Cortex of kidney (tissue), 1 donor: ENCODE measurements at places on chromosomes 6 and 20.

DNA sequence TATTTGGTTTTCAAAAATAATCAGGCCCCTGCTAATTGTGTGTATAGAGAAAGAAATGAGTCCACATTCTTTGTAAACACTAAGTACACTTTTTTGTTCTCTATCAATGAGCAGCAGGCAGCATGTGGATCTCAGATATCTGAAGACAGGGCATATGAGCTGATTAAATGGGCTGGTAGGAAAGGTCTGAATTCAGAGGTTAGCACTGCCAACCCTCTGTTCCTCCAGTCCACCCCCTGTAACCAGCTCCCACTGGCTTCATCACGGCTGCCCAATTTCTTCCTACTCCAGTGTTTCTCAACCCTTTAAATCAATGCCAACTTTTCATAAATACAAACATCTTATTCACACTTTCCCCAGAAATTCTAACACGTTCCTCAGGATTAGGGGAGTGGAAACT is 128.5 kb downstream of the TPBG start:
- no peak for DNase-seq

- DNase-seq, result no peak
Measured at GRCh38 chr6:7882505-7883257, 27.9 kb downstream of the TXNDC5 start.

GRCh38 chr6:16730738-16731477 is 30.4 kb downstream of the ATXN1 start:
- no peak for DNase-seq

GRCh38 chr6:4975506-4975905 is 28.3 kb downstream of the RPP40 start:
- DNase-seq, result no peak

DNA sequence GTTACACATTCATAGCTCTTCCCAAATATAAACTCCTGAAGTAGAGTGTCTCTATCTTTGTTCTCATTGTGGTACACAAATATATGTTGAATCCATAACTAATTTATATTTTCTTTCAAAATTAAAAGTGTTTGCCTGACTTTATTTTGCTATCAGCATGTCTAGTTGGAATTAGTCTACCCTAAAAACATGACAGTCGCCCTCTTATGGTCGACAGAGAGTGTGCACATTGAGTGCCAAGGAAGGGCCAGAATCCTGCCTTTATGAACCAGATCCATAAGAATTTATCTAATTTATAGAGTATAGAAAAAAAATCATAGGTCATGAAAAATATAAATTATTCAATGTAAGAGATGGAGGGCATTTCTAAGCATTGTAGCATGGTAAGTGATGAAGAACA is 12.3 kb upstream of the DEFB112 start:
- DNase-seq, result no peak

DNA sequence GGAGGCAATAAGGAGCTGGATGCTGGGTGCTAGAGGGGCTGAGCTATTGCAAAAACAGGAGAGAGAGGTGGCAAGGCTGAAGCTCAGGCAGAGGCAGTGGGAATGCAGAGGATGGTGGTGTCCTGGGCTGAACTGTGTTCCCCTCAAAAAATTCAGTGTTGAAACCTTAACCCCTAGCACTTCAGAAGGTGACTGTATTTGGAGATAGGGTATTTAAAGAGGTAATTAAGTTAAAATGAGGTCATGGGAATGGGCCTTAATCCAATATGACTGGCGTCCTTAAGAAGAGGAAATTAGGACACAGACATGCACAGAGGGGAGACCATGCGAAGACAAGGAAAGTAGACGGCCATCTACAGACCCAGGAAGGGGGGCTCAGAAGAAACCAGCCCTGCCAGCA is 11.5 kb upstream of the MMP9 start:
- DNase-seq, result no peak

DNA sequence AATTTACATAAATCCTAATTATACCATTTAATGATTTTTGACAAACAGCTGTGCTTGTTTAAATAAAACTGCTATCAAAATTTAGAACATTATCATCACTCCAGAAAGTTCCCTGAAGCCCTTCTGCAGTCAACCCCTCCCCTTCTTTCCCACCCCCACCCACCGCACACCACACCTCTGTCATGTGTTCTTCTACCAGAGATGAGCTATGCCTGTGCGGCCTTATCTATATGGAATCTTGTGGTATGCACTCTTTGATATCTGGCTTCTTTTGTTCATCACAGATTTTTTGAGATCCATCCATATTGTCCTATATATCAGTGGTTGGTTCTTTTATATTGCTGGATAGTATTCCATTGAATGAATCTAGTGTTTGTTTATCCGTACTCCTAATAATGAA is 7.2 kb downstream of the MYLIP start:
- DNase-seq, result no peak

GRCh38 chr6:80439721-80440470 is 333.4 kb downstream of the BCKDHB start:
- no peak for DNase-seq

GRCh38 chr6:163400509-163400908 is 14.0 kb upstream of the QKI start:
- no peak for DNase-seq

DNA sequence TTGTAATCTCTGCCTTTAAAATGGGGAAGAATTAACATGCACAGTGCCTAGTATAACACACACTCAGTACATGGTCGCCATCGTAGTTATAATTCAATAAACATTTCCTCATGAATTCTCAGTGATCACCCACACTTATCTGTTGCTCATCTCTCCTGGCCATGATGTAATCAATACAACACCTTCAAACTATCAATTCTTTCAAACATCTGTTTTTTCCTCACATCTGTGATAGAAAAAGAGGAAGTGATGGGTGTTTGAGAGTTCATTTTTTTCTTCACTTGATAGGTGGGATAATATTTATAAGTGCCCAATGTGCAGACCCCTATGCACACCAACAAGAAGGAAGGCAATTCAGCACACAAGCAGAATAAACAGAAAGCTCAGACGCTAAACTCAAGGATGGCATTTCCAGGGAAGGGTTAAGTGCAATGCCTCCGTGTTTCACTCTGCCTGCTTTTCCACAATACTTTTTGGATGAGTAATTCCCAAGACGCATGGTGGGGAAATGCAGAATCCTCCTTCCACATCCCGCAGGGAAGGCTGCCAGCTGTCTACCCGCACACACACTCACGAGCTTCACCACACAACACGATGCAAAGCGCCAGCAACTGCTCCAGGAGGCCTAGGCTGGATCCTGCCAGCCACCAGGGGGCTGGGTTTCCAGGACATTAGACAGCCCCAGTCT is 100.3 kb downstream of the GMPR start:
- DNase-seq, result no peak

- no peak for DNase-seq
Measured at GRCh38 chr6:71345476-71346333, 57.1 kb downstream of the OGFRL1 start.

- DNase-seq, result no peak
Measured at GRCh38 chr6:7542065-7542873, 798 bp downstream of the DSP start.

GRCh38 chr6:11616200-11616611 is 78.7 kb downstream of the TMEM170B start:
- DNase-seq, result no peak

DNA sequence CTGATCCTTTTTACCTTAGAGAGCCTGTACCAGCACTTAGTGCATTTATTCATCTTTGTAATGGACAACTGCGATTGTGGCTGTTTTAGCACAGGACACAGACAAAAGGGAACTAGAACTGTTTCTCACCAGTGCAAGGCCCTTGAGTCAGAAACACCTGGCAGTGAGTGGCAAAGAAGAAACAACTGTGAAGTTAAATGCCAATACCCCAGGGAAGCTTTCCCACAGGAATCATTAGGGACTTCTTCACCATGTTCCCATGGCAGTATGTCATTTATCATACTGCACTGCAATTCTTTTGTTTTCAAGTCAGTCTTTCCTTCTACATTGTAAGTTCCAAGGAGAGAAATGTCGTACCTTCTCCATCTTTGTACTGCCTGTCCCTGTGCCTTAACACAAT is 28.6 kb upstream of the CDYL start:
- DNase-seq, result no peak

DNA sequence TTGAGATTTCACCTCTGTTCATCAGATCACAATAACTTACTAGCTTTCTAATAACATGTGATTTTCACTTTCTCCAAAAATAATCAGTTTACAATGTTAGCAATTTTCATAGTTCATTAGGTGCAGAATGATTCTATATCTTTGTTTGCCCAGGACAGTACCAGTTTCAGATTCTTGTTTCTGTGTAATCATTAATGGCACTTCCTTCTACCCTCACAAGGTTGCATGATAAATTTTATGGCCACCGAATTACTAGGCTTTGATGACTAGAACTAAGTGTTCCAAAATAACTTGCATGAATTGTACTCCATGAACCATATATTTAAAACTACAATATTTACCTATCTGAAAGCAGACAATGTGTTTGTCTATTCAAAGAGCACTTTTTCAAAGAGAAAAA is 442.3 kb downstream of the EPHA7 start:
- DNase-seq, result no peak

GRCh38 chr6:138025528-138025978 is 81.7 kb downstream of the PERP start:
- no peak for DNase-seq

DNA sequence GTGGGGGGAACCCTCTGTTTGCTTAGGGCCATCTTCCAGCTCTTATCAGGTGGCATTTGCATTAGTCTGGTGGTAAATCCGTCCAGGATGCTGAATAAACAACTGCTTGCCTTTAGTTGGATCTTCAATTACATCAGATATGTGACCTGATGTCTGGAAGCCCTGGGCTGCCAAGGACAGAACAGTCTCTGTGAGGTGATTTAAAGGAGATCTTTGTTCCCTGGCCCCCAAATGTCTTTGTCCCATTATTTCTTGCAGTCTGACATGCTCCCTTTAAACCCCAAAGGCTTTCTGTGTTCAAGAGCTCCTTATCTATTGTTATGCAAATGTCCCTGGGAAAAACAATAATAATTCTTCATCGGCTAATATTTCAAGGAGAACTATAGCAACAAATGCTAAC is 84.6 kb upstream of the SPTLC3 start:
- DNase-seq, result no peak

DNA sequence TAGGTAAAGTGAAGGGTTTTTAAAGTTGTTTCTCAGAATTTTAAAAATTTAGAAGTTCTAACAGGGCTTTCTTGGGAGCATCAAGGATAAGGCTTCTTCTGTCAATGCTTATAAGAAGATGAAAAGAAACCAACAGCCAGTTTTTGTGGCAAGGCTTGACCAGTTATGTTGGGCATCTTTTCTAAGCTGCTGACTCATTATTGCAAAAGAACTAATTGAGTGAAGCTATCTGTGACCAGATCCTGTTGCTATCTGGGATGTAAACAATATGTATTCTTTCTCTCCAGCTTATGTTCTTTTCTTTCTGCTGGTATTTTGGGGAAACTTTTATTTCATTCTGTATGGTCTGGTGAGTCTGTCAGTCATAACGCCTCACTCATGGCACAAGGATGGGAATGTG is 643.8 kb downstream of the HDGFL1 start:
- no peak for DNase-seq

DNA sequence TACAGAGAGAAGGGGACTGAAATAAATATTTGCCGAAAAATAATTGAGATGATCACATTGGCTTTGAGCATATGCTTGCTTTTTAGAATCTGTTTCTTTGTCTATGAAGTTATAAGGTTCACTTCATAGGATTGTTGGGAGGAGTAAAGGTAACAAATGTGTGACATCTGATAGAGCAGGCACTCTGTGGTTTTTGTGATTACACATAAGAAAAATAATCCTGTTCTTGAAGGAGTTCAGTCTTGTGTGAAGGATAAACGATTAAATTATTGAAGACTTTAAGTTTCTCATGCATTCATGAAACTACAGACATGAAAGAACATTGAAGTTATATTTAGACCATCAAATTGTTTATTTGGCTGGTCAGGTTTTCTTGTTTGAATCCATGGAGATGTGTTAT is 45.0 kb downstream of the QKI start:
- DNase-seq, result no peak

DNA sequence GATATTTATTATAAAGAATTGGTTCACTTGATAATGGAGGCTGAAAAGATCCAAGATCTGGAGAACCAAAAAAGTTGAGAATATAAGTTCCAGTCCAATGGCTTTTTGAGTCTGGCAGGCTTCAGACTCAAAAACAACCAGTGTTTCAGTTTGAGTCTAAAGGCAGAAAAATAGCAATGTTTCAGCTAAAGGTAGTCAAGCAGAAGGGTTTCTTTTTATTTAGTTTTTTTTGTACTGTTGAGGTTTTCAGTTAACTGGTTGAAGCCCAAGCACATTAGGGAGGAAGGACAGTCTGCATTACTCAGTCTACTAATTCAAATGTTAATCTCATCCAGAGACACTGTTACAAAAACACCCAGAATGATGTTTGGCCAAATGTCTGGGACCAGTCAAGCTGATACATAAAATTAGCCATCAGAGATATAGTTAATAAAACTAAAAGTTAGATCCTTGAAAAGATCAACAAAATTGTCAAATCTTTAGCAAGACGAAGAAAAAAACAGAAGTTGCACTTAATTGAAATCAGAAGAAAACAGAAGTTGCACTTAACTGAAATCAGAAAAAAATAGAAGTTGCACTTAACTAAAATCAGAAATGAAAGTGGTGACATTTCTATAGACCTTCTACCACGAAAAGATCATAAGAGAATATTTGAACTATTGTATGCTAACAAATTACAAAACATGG is 980.3 kb upstream of the FLRT3 start:
- DNase-seq, result no peak

GRCh38 chr6:149935246-149935645 is 6.6 kb upstream of the ULBP2 start:
- DNase-seq, result no peak

- no peak for DNase-seq
Measured at GRCh38 chr20:2793471-2793870, 7.0 kb downstream of the CPXM1 start.

- no peak for DNase-seq
Measured at GRCh38 chr6:16519265-16520242, 241.7 kb downstream of the ATXN1 start.

DNA sequence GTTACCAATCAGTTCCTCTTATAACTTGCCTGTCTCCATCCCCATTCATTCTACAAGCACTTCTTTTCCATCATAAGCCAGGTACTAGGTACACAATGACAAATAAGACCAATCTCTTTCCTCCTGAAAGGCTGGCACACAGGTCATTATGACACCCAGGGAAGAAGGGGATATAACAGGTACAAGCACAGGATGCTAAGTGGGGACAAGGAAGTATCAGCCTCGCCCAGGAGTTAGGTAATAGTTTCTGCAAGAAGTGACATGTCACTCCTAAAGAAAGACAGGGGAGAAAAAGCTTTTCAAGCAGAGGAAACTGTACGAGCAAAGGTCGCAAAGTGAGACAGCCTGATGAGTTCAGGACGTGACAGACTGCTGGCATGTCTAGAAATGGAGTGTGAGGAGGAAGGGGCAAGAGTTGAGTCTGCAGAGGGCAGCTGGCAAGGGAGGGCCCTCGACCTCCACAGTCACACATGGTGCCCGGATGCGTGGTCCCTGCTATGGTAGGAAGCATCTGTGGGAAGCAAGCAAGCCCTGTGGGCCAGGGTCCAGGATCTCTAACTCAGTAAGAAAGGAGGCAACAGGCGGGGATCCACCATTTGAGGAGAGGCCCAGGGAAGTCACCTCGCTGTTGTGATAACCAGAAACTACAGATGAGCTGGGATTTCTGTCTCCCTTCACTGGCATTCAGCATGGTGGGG is 40.4 kb downstream of the GPLD1 start:
- no peak for DNase-seq

GRCh38 chr6:116244284-116244683 is 9.6 kb downstream of the TSPYL4 start:
- DNase-seq, result no peak
